IMR-90 (cell line): ENCODE measurements at places on chromosomes 7 and 10. TPM values are rescaled to one million over a fixed set of nuclear protein-coding genes. Genes with fewer than 3 reads are reported as not detected.

LFNG gene
- polyA plus RNA-seq = 5.1 and 5.3 TPM in 2 replicates

PTPN20 gene
- 0.14 TPM in 1 of 2 replicates, not detected in the other for polyA plus RNA-seq

AGR2 gene
- polyA plus RNA-seq = not detected in 2 replicates

GIMAP8 gene
- not detected in 2 replicates for polyA plus RNA-seq

PRLHR gene
- polyA plus RNA-seq = not detected in 2 replicates

DNA sequence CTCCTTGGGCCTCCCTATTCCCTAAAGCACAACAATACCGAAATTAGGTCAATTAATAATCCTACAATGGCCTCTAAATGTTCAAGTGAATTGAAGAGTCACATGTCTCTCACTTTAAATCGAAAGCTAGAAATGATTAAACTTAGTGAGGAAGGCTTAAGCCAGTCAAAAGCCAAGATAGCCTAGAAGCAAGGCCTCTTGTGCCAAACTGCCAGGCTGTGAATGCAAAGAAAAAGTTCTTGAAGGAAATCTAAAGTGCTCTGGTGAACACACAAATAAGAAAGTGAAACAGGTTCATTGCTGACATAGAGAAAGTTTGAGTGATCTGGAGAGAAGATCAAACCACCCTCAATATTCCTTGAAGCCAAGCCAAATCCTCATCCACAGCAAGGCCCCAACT is 57.2 kb downstream of the SLC29A4 start:
- no peak for DNase-seq

GRCh38 chr7:36474283-36475010 is 84.8 kb downstream of the ANLN start:
- DNase-seq = peak; percentile 41

- DNase-seq = no peak
Observed at GRCh38 chr10:96637709-96638108, 50.9 kb upstream of the TM9SF3 start.

DNA sequence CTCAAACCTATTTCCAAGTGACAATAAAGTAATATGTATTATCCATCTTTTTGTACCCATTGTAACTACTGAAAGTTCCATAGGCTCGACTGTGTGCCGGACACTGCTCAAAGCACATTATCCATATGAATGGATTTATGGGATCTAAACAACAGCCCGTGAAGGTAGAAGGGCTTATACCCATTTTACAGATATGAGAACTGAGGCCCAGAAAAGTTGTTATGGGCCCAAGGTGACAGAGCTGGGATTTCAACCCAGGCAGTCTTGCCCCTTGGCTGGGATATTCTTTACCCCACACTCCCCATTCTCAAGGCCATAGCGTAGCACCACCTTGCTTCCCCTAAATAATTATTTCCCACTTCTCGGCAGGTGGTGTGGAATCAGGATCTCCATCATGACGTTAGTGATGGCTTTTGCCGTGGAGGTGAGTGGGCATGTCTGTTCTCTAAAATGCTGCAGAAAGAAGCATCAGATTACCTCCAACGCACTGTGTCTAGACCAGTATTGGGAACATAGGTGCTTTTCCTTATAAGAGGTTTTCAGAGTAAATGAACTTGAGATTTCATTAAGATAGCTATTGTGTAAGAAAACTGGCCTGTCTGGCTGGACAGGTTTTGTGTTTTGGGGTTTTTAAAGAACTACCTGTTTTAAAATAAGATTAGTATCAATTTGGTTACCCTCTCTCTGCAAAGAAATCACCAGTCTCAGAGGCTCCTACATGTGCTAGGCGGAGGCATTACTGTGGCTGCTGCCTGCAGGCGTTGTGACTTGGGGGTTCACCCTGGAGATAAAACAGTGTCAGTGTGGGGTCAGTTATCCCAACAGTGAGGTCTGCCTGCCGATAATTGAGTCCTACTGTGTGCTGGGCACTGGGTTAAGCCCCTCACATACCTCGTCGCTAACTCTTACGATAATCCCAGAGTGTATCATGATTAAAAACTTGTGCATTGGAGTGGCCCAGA is 85.1 kb upstream of the SDK1 start:
- no peak for DNase-seq
